ENCODE measurements at places on chromosomes 3 and 15.

DNA sequence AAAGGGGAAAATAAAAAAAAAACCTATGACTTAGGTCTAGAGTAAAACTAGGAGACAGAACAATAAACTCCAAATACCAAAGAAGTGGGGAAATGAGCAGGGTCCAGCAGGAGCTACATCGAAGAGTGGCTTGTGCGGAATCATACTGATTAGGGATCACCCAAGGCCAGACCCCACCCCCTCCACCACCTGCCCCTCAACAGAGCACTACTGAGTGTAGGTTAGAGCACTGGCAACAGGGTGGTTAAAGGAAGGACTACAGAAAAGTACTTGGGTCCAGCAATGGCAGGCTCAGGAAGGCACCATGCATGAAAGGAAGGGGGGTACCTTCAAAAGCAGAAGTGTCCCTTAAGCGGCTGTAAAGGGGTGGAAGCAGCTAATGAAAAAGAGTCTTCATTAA, 96.2 kb downstream of the UBE3A start:
- peak overlapping the region; percentile 39 for H3K27ac ChIP-seq
- H3K4me3 ChIP-seq = no peak overlapping the region
- H3K27me3 ChIP-seq = no peaks in the 10 kb centered on the region
- H3K36me3 ChIP-seq = peaks cover 3% of the 10 kb centered on the region

DNA sequence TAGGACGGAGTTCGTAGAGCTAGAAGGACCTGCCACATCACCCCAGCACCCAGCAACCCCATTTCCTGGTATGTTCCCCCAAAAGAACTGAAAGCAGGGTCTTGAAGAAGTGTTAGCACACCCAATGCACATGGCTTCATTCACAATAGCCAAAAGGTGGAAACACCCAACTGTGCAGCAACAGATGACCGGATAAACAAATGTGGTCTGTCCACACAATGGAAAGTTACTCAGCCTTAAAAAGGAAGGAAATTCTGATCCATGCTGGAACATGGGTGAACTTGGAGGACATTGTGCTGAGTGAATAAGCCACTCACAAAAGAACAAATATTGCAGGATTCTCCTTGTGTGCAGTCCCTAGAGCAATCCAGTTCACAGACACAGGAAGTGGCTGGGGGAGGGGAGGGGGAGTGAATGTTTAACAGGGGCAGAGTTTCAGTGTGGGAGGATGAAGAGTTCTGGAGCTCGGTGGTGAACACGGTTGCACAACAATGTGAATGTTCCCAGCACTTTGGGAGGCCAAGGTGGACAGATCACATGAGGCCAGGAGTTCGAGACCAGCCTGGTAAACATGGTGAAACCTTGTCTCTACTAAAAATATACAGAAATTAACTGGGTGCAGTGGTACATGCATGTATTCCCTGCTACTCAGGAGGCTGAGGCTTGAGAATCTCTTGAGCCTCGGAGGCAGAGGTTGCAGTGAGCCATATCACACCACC, 157.5 kb downstream of the NUP210 start:
- no peak overlapping the region for H3K27ac ChIP-seq
- H3K27me3 ChIP-seq = no peaks in the 10 kb centered on the region
- no peaks in the 10 kb centered on the region for H3K36me3 ChIP-seq
- H3K4me3 ChIP-seq = no peak overlapping the region

DNA sequence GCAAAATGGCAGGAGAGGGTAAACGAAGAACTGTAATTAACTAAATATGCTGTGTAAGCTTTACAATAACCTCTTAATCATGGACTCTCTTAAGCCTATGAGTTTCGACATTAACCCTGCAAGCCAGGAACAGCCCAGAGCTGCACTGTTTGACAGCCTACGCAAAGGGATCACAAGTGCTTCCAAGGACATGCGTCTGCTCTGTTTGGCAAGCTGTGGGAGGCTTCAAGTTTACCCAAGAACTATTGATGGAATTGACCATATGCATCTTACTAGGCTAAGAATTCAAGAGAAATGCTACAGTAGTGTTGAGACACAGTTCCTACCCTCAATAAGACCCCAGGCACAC, 66.0 kb downstream of the PDZRN3 start:
- peaks cover 10% of the 10 kb centered on the region for H3K4me1 ChIP-seq
- peak overlapping the region; percentile 45 for H3K27ac ChIP-seq
- no peak for DNase-seq
- no peak overlapping the region for H3K4me3 ChIP-seq

GRCh38 chr3:180923561-180923960, 11.1 kb downstream of the FXR1 start:
- DNase-seq = no peak
- H3K27ac ChIP-seq = no peak overlapping the region
- H3K4me3 ChIP-seq = no peak overlapping the region
- no peaks in the 10 kb centered on the region for H3K27me3 ChIP-seq
- H3K36me3 ChIP-seq = peaks cover 5% of the 10 kb centered on the region
- no peaks in the 10 kb centered on the region for H3K4me1 ChIP-seq

DNA sequence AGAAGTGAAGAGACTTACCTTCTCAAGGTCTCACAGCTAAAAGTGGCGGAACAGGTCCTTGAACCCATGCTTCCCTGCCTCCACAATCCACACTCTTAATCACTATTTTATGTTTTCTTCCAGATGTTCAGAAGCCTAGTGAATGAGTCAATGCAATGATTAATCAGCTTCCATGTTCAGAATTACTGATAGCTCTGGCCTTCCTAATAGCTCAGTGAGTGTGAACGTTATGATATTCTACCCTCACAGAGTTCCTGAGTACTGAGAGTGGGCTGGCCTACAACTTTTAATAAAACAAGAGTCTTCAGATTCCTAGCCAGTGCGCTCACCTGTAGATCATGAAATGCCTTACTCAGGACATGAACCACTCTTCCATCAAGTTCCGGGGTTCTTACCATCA, 443.0 kb upstream of the ADAMTS9 start:
- no peaks in the 10 kb centered on the region for H3K36me3 ChIP-seq
- no peaks in the 10 kb centered on the region for H3K27me3 ChIP-seq
- no peak overlapping the region for H3K4me3 ChIP-seq
- H3K27ac ChIP-seq = no peak overlapping the region
- DNase-seq = no peak

DNA sequence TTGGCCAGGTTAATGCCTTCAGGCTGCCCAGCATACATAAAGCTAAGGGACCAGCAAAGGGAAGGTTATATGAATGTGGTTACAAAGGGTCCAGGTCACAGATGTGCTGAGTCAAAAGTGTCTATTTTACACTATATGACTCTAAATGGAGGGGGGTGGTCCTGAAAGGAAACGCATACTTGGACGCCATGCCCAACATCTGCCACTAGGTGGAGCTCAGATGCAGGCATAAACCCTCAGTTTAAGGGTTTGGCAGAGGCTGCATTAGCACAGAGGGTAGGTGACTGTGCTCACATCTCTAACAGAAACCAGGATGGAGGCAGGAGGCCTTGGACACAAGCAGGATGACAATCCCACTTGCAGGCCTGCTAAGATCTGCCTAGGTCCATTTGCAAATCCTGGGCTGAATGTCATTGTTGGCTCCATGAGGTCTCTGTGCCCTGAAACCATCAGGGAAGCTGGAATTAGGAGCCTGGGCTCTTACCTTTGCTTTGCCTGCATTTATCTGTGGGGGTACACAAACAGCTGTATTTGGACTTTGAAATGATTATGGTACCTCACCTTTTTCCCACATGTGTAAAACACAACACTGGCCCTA, 55.8 kb downstream of the ZNF621 start:
- peak; percentile 85 for DNase-seq
- no peak overlapping the region for H3K27ac ChIP-seq
- no peak overlapping the region for H3K4me3 ChIP-seq
- peaks cover 3% of the 10 kb centered on the region for H3K4me1 ChIP-seq

GRCh38 chr3:187318819-187319616, 27.5 kb upstream of the MASP1 start:
- no peaks in the 10 kb centered on the region for H3K4me1 ChIP-seq
- no peaks in the 10 kb centered on the region for H3K36me3 ChIP-seq

- H3K27me3 ChIP-seq = no peaks in the 10 kb centered on the region
- H3K27ac ChIP-seq = no peak overlapping the region
- H3K4me1 ChIP-seq = no peaks in the 10 kb centered on the region
- no peak overlapping the region for H3K4me3 ChIP-seq
- DNase-seq = no peak
- no peaks in the 10 kb centered on the region for H3K36me3 ChIP-seq
These were observed 140.5 kb upstream of the MLF1 start for GRCh38 chr3:158430448-158430847.

- no peak overlapping the region for H3K27ac ChIP-seq
- no peak for DNase-seq
- no peaks in the 10 kb centered on the region for H3K27me3 ChIP-seq
- no peak overlapping the region for H3K4me3 ChIP-seq
These were observed 85.2 kb upstream of the ANKRD34C start for GRCh38 chr15:79197285-79197684.

- no peak overlapping the region for H3K27ac ChIP-seq
- DNase-seq = no peak
- no peaks in the 10 kb centered on the region for H3K36me3 ChIP-seq
- no peaks in the 10 kb centered on the region for H3K27me3 ChIP-seq
- H3K4me1 ChIP-seq = no peaks in the 10 kb centered on the region
- H3K4me3 ChIP-seq = no peak overlapping the region
These were observed 135.6 kb downstream of the KCNMB2 start for GRCh38 chr3:178671791-178672190.

DNA sequence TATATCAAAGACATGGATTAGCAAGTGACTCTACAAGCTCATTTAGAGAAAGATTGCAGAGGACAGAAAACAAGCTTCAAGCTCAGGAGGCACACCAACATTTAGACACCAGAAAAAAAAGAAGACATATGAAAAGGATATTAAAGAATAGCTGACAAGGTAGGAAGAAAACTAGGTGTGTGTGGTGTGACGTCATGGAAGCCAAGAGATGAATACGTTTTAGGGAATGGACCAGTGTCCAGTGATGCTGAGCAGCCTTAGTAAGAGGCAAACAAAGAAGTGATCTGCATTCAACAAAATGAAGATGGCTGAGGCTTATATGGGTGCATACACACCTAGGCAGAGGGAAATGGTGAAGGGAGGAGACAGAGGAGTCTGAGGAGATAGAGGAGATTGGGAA, 377.4 kb downstream of the ROBO1 start:
- DNase-seq = no peak
- H3K27ac ChIP-seq = no peak overlapping the region
- H3K4me1 ChIP-seq = no peaks in the 10 kb centered on the region
- no peaks in the 10 kb centered on the region for H3K36me3 ChIP-seq
- H3K4me3 ChIP-seq = no peak overlapping the region

DNA sequence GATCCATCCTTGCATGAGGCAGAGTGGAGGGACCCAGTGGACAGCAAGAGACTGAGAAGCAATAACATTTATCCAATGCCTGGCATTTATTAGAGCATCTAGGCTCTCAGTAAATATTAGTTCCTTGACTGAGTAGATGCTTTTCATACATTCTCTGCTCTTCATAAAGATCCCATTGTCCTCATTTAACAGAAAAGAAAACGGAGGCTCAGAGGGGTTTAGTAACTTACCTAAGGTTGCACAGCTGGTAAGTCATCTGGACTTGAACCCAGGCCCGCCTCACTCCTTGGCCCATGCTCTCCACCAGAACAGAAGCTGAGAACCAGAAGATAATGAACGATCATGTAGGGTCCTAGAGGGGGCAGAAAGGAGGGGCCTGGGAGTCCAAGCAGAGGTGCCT, 52.2 kb upstream of the SEC22A start:
- H3K27me3 ChIP-seq = no peaks in the 10 kb centered on the region
- DNase-seq = no peak
- no peak overlapping the region for H3K27ac ChIP-seq
- H3K4me3 ChIP-seq = no peak overlapping the region
- H3K4me1 ChIP-seq = no peaks in the 10 kb centered on the region
- peaks cover 69% of the 10 kb centered on the region for H3K36me3 ChIP-seq

GRCh38 chr3:193194371-193194770, 46.7 kb upstream of the PLAAT1 start:
- H3K4me3 ChIP-seq = no peak overlapping the region
- H3K27ac ChIP-seq = no peak overlapping the region
- no peak for DNase-seq
- H3K27me3 ChIP-seq = no peaks in the 10 kb centered on the region
- no peaks in the 10 kb centered on the region for H3K36me3 ChIP-seq

GRCh38 chr3:185572183-185572582, 13.9 kb upstream of the SENP2 start:
- no peak overlapping the region for H3K4me3 ChIP-seq
- H3K27ac ChIP-seq = no peak overlapping the region
- no peak for DNase-seq
- H3K4me1 ChIP-seq = no peaks in the 10 kb centered on the region
- H3K36me3 ChIP-seq = no peaks in the 10 kb centered on the region
- H3K27me3 ChIP-seq = no peaks in the 10 kb centered on the region

GRCh38 chr3:43176666-43177065, 70.8 kb upstream of the POMGNT2 start:
- H3K4me3 ChIP-seq = no peak overlapping the region
- no peak for DNase-seq
- no peaks in the 10 kb centered on the region for H3K36me3 ChIP-seq
- H3K27me3 ChIP-seq = no peaks in the 10 kb centered on the region

DNA sequence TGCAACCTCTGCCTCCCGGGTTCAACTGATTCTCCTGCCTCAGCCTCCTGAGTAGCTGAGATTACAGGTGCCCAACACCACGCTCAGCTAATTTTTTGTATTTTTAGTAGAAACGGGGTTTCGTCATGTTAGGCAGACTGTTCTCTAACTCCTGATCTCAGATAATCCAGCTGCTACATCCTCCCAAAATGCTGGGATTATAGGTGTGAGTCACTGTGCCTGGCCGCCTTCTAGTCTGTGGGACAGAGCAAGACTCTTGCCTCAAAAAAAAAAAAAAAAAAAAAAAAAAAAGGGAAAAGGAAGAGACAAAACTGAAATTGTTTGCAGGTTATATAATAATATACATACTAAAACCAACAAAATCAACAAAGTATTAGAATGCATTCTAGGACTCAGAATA, 215.2 kb downstream of the PCCB start:
- H3K4me1 ChIP-seq = no peaks in the 10 kb centered on the region
- H3K27ac ChIP-seq = no peak overlapping the region
- H3K27me3 ChIP-seq = no peaks in the 10 kb centered on the region
- no peaks in the 10 kb centered on the region for H3K36me3 ChIP-seq
- no peak overlapping the region for H3K4me3 ChIP-seq

- DNase-seq = no peak
- H3K27me3 ChIP-seq = no peaks in the 10 kb centered on the region
- H3K4me3 ChIP-seq = no peak overlapping the region
- no peak overlapping the region for H3K27ac ChIP-seq
These were observed 14.7 kb upstream of the HHLA2 start for GRCh38 chr3:108281670-108282069.

DNA sequence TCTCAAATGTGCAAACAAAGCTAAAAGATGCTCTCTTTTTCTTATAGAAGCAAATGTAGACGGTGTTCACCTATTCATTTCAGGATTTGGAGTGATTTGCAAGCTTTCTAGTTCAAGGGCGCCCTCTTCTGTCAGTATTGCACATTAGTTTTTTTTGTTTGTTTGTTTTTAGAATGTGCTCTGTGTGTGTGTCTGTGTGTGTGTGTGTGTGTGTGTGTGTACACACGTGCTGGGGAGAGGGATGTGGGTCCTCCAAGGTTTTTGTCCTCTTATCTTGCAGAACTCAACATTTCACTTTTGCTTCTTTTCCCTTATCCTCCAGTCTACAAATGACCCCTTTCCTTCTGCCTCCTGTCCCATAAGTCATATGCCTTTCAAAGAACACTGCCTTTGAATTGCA, 23.5 kb downstream of the DNAH1 start:
- peak; percentile 50 for DNase-seq
- H3K36me3 ChIP-seq = no peaks in the 10 kb centered on the region
- no peak overlapping the region for H3K4me3 ChIP-seq
- H3K27ac ChIP-seq = no peak overlapping the region
- H3K4me1 ChIP-seq = no peaks in the 10 kb centered on the region

Measured in trophoblast cell (in vitro differentiated cells and primary cell).